ENCODE measurements at places on chromosomes 3 and 15.

DNA sequence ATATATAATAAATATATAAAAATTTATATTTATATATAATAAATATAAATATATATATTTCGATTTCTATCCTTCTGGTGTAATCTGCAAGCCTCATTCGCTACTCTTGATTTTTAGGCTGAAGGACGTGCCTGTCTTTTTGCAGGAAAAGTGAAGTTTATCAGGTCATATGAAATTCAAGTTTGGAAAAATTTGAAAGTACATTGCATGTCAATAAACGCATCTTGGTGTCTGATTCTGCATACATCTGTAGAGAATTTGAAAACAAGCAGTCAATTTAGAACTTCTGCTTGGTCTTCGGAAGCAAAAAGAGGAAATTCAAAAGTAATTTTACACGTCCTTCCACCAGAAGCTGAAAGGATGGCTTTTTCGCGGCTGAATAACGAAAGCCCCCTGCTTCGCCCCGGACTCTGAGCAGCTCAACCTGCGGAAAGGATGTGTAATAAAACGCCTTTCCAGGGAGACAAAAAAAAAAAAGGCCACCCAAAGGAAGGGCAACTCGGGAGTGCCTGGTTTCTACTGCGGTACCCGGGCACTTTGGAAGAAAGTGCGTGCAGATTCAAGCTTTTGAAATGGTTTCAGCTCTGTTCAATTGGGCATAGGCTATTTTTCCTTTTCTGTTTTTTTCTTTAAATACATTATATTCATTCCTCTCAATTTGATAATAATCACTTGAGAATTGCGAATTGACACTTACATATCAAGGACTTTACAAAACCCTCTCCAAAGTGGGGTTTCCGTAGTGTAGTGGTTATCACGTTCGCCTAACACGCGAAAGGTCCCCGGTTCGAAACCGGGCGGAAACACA, 1.5 kb upstream of the MYNN start:
- peak; percentile 57 for DNase-seq

DNA sequence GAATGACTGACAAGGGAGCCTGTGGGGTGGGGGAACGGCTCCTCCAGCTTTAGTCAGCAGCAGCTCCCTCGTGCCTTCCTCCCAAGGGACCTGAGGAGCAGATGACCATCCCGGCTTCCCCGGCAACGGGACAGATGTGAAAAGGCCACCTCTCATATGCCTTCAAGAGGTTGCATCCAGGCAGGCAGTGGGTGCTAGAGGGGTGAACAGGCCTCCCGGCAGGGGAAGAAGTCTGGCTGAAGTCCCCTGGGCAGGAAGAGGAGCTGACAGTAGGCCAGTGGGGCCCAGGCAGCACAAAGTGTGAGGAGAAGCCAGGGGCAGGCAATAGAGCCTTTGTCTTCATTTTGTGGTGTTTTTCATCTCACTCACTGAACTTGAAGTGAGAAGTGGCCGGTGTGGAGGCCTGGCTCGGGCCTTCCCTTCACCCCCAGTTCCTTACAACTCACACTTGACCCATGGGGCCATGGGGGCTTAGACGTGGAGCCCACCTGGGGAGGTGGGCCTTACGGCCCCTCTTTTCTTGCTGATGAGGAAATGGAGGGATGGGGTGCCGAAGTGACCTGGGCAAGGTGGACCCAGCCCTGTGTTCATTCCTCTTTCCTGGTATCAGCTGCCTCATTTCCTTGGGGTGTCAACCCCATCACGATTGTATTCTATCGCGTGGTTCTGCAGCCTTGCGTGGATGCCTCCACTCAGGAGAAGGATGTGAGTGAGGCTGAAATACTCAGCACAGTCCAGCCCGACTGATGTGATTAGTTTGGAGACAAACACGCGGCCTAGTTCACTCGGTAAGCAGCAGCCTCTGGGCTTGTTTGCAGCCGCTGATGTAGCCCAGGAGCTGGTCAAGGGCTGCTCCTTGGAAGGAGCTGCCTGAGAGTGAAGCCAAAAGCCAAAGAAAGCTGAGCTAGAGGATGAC, 115.5 kb upstream of the ALDH1A3 start:
- no peak for DNase-seq

DNA sequence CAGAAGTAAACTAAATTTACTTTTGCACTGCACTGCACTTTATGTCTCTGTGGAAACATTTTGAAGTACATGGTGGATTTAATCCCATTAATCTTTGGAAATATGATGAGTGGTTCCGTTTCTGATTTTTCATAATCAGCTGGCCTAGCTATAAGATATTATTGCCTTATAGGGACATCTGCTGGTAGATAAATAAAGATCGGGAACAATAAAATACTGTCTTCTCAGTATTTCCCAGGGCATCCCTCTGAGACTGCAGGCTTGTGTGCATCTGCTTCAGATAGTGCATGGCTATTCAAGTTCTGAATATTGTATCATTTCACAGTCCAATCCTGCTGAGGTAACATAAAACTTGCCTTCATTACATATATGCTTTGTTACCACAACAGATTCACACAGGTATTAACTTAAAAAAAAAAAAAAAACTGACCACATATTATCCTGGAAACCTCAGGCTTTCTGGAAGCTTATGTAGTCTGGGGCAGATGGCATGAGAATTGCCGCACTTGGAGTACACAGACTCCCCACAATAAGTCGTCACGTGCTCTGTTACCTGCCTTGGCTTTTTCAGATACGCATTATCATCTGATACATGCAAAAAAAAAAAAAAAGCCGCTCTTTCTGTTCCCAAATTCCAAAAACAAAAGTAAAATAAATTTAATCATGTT, 330.8 kb upstream of the AGTR1 start:
- no peak for DNase-seq

GRCh38 chr15:46174122-46174521, 539.3 kb downstream of the SQOR start:
- no peak for DNase-seq

- no peak for DNase-seq
Observed at GRCh38 chr3:169894110-169894509, 17.3 kb upstream of the SAMD7 start.

GRCh38 chr3:33717616-33717865, 513 bp downstream of the CLASP2 start:
- no peak for DNase-seq

- DNase-seq: no peak
Observed at GRCh38 chr15:57591822-57592367, at the start of gene MYZAP. Gene MYZAP (plus strand): TSS chr15:57591904. CDS start chr15:57592035, 131 bp downstream.

DNA sequence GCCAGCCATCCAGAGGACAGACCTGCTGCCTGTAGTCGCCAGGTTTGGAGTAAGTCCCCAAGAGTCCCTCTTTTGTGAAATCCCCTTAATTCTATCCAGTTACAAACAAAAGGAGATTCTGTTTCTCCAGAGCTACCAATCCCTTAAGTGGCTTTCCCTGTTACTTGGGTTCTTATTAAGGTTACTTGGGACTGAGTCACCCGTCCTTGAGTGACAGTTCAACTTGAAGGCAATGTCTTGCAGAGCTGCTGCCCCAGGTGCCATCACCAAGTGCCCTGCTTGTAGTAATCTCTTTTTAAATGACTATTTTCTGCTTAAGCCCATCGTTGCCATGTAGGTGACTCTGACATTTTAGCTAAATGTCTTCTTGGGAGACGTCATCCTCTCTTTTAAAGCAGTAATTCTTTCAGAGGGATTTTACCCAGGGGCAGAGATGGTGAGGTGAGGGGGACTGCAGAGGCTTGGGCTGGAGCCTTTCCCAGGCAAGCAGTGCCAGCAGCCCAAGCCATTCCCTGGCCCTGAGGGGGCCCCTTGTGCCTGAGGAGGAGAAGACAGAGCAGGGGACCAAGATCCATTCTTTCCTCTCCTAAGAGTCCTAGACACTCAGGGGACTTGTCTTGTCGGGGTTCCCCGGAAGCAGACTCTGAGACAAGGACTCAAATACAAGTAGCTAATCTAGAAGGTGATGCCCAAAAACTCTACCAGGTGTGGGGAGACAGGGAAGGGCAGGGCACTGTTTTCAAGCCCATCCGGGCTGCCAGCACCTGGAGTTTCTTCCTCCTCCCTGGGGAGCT, 253.7 kb downstream of the PLCL2 start:
- DNase-seq: no peak

DNA sequence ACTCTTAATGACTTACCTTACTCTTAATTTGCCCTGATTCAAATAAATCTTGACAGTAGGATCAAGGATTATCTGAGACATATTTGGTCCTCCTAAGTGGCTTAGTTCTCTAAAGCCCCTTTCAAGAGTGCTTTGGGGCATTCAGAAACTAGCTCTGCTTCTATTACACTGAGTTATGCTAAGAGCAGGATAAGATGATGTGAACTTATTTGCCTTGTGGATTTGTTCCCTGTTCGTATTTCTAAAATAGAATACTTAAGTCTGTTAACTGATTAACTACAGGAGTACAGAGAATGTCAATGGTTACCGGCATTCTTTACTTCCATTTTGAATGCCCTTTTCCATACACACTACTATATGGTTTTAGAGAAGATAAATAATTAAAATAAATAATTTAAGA, 14.8 kb upstream of the FRMD4B start:
- no peak for DNase-seq

- no peak for DNase-seq
Observed at GRCh38 chr15:90037961-90038631, 37.0 kb downstream of the ZNF710 start.
